ENCODE measurements at places on chromosomes 3 and 15.

- DNase-seq = no peak
Measured at GRCh38 chr15:92407916-92408315, 14.2 kb downstream of the ST8SIA2 start.

GRCh38 chr3:52694528-52695189 lies 8.8 kb downstream of the GNL3 start:
- DNase-seq = no peak

- no peak for DNase-seq
Measured at GRCh38 chr3:11543948-11544387, 99.7 kb downstream of the VGLL4 start.

GRCh38 chr3:23404246-23404645 lies 201.1 kb downstream of the UBE2E2 start:
- DNase-seq = no peak

- DNase-seq = no peak
Measured at GRCh38 chr15:59543721-59544547, 67.6 kb upstream of the GCNT3 start.

- no peak for DNase-seq
Measured at GRCh38 chr3:157094301-157094700, 65.6 kb downstream of the CCNL1 start.

DNA sequence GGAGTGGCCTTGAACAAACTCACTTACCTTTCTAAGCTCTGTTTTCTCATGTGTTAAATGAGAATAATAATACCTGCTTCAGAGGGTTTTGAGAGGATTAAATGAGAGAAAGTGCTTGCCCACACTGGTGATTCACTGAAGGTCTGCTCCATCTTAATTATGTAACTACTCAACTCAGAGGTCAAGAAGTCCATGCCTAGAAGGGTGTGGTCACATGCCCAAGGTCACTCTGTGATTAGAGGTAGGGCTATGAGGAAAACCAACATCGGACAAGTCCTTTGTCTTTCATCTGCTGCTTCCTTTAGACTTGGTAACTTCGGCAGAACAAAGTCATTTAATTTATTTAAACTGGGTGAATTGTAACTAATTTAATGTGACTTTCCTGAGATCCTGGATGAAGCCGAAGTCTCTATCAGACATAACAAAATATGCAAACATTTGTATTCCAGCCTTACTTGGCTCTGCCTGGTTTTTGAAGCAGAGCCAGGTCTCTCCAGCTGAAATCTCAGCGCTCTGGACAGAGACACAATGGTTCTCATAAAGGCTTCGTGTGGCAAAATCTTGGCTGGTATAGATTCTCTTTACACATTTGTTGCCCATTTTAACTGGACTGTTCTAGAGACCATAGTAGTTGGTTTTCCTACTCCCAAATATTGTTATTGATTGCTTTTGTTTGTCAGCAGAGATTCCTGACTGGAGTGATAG lies 3.0 kb downstream of the CHRNA7 start:
- DNase-seq = no peak

DNA sequence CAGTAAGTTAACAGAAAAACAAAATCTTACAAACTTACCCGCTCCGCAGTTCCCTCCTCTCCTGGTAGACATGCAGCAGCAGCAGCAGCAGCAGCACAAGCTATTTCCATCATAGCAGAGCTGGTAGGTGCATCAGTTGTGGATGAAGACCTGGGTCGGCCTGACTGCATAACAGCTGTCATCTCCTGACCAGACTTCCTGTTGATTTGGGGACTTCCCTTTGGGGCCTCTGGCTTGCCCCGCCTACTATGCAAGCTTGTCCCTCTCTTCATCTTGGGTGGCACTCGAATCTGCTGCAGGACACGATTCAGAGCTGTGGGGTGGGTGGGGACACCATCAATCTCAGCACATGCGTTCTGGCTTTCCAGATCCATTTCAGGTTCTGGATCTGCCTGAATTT lies 65.7 kb downstream of the TMCC1 start:
- no peak for DNase-seq

DNA sequence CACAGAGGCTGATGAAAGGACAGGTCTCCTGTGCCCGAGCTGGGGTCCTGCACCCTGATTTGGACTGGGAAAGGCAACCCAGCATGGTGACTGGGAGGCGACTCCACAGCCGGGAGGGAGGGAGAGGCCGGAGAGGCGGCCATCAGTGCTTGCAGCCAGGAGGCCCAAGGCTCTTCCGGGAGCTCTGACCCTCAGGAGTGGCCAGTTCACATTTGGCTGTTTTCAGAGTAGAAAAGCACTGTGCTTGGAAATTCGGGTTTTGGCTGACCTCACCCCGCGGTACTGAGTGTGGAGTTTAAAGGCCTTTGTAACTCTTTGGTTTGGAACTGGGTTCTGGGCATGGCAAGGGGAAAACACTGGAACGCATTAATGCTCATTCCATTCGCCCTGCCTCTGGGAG lies 31.9 kb downstream of the SMAD6 start:
- no peak for DNase-seq

GRCh38 chr3:13705051-13705450 lies 156.1 kb downstream of the FBLN2 start:
- DNase-seq = no peak

DNA sequence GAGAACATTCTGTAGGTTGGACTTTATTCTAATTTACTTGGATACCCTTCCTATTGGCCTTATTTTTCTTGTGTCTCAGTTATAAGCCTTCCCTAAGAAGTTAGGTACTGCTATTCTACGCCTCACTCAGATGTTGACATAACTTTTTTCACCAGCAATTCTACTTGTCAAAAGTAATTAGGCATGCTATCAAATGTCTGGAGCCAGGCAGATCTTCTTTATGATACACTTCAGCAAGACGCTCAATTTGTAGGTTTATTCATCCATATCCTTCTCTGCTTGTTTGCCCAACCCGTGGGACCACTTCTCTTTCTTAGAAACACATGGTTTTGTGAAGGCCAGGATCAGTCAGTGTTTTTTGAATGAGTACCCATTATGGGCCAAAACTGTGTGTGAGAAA lies 36.2 kb upstream of the COL8A1 start:
- no peak for DNase-seq

- no peak for DNase-seq
Measured at GRCh38 chr3:144181062-144181461, 209.4 kb downstream of the DIPK2A start.

DNA sequence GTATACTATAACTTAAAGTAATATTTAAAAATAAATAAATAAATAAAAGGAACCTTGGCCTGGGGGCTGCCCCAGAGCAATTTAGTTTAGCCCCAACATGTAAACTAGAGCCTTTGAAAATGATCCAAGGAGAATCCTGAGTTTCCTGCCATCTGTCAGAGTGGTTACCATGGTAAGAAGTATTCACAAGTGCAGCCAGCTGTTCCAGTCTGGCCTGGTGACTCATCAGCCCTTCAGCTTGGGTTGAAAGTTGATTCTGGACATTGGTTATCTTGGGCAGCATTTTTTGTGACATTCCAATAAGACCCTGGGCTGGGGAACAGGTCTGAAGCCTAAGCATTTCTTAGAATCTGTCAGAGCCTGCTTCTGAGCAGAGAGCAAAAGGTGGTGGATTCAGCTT lies 72.7 kb upstream of the LRTM1 start:
- no peak for DNase-seq
